ENCODE measurements at places on chromosomes 5 and 9.

GRCh38 chr9:135821733-135822373 is 85.5 kb downstream of the CAMSAP1 start:
- DNase-seq = no peak

DNA sequence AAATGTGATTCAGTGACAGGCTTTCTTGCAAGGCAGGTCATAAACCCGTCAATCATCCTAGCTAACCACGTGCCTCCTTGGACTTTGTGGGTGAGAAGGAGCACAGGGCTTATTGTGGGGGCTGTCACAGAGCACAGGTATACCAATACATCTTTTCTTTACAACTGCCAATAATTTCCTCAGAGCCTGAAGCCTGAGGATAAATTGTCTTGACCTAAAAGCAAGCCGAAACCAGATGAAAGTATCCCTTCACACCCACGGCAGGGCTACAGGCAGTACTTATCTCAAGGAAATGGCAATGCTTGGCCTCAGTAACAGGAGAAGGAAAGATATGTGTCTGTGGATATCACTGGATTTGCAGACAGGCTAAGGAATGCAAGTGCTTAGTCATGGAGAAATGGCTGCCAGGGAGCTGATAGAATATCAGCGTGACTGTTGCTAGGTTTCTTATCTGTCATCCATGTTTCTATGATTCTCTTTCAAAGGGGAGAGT is 90.3 kb upstream of the ZNF366 start:
- DNase-seq = no peak

- DNase-seq = no peak
These were observed 48.9 kb upstream of the SPIN1 start for GRCh38 chr9:88339317-88339716.

- DNase-seq = no peak
These were observed 203.1 kb upstream of the PPP1R2B start for GRCh38 chr5:156647034-156647451.

DNA sequence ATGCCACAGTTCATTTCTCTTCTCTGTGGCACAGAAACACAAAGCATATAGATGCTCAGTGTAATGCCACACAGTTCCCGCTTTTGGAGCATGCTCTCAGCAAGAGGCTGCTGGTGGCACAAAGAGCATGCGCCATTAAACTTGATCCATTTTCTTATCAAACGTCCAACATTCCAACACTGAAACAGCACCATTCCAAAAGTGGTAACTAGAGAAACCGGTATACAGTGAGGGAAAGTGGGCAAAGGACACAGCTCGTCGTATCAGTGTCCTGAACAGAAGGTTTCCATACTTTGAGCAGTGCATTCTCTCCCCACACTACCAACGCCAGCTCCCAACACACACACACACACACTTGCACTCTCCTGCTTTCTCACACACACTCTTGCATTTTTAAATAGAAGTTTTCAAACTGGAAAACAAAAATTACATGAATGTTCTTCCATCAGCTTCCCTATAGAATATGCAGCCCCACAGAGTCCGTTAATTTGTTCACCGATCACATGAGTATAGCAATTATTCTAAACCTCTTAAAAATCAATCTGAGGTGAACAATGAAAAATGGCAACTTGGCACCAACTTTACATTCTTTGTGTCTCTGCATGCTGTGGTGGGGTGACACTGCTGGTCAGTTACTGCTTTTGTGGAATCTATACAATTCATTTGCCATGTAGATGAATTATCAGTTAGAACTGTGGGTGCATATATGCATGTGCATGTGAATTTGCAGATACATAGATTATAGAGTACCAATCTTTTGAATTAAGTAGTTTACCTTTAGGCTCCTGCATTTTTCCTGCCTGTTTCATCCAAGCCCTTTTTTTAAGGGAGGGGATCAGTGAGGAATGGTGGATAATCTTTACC is 5.7 kb downstream of the NFIB start:
- DNase-seq = no peak

DNA sequence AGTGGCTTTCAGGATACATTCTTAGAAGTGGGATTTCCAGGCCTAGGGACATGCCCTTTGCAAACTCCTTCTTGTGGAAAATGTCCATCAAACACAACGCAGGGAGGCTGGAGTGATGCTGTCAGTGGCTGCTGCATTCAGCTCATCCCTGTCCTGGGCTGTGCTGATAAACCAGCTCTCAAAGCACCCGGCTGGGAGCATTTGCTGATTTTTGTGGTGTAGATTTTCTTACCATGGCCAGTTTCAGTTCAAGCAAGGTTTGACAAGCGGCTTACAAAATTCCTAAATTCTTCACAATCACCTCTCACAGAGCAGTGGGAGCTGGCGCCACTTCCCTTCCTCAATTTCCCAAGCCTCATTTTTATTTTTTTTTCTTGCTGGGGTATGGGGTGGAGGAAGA is 28.2 kb downstream of the FAM163B start:
- DNase-seq = no peak

- no peak for DNase-seq
These were observed 9.3 kb downstream of the ADCY2 start for GRCh38 chr5:7405277-7405676.

- DNase-seq = no peak
These were observed 36.2 kb downstream of the UNC5A start for GRCh38 chr5:176846335-176847140.

DNA sequence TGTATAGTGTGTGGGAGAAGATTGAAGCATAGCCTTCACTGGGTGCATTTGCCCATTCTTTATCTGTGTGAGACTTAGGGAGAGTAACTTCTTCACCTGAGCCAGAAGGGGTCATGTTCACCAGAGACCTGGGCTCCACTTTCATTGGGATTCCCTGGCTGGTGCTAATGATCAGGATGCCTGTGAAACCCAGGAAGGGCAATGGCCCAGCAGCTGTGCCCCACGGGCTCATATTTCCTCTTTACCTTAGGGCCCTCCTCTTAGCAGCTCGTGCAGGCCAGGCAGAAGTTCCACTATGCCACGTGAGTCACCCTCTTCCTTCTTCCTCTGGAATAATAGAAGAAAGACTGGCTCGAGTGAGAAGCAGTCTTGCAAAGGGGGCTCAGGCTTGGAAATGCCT is 5.0 kb downstream of the PPARGC1B start:
- no peak for DNase-seq

GRCh38 chr5:57327561-57328367 is 153.9 kb downstream of the GPBP1 start:
- no peak for DNase-seq

- no peak for DNase-seq
These were observed 72.0 kb upstream of the ENTREP1 start for GRCh38 chr9:69253057-69253456.

DNA sequence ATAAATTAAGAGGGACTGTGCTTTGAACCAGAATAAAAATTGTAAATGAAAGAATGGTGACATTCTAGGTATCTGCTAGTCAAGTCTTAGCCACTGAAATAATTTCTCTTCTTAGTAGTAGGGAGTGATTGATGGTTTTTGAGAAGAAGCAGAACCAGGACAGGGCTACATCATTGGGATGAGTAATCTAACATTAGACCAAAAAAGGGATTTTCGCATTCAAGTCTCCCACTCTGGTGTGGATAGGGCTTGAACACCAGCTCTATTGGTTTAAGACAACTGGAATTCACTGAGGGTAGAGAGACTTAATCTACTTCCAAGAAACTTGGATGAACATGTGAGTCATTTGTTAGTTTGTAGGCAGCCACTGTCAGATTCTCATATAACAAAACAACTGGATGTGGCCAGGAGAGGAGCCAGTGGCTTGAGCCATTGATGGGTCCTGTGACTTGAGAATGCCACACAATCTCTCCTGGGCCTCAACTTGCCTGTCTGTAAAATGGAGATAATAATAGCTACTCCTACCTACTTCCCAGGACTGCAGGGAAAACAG is 16.6 kb downstream of the FAT2 start:
- DNase-seq = no peak

- peak; percentile 74 for DNase-seq
These were observed 50.5 kb upstream of the EXOC3 start for GRCh38 chr5:392431-392988.

- no peak for DNase-seq
These were observed 215.6 kb downstream of the ARHGEF28 start for GRCh38 chr5:73841641-73842040.

DNA sequence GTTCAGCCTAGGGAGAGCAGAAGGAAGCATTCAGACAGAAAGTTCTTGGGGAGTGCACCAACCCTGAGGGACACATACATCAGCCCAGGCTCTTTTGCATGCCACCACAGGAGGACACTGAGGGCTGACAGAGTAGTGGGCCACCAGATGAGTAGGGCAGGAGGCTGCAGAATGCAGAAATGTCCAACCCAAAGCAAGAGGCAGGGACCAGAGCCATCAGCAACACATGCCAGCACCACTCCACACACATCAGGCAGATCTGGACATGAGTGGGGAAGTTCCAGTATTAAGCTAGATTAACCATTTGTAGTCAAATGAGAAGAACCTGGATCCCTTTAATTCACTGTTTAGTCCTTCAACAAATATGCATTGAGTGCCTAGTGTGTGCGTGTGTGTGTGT is 35.7 kb upstream of the OTULINL start:
- no peak for DNase-seq

GRCh38 chr5:145295236-145295835 is 539.8 kb downstream of the PRELID2 start:
- DNase-seq = no peak

GRCh38 chr5:154472871-154473580 is 5.0 kb downstream of the HAND1 start:
- DNase-seq = no peak

DNA sequence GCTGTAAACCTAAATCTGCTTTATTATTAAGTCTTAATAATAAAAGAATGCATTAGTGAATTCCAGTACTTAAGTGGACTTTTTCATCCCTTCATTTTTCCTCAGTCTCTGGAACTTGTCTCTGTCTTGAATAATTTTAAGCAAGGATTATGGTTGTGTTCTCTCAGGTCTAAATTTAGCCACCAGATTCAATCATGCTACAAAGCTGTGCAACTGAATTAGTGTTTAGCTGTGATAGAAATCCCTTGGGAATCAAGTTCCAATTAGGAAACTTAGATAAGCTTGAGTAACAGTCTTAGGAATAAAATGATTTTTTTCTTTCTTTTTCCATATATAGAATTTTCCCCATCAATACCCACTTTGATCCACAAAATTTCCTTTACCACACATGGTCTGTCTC is 104.3 kb downstream of the PLPPR1 start:
- no peak for DNase-seq

DNA sequence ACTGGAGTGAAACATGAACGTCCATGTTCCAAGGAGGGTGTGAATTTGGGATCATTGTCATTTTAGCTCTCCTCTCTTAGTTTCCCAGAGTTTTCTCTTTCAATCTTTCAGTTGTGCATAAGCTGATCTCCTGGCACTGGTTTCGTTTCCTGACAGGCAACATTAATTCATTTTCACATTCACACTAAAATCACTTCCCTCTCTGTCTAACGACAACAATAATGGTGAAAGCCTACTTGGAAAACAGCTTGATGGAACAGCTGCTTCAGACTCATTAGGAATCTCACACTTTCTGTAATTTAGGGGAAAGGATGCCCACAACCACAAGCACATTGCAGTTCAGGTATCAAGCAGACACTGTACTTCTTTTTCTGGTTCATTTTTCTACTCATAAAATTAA is 188.6 kb downstream of the TRIM36 start:
- DNase-seq = no peak

DNA sequence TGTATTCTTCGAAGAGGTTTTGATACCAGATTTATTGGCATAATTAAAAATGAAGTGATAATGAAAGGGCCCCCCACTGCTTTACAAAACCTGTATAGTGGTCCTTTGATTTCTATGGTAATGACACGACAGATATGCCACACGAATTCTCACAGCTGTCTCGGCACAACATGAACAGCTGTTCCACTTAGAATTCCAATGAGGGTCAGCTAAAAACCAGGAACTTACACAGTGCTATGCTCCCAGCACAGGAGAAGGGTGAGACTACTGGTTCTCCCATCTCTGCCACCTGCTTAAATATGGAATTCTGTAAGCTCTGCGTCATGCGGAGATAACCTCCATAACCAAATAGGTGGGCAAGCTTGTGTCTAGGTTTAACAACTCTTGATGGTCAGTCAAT is 183.0 kb upstream of the EFNA5 start:
- DNase-seq = no peak

GRCh38 chr9:76624391-76625048 is 139.7 kb upstream of the PCA3 start:
- DNase-seq = no peak

GRCh38 chr5:139137697-139138096 is 60.5 kb downstream of the SIL1 start:
- DNase-seq = no peak

GRCh38 chr5:152813526-152813925 is 408.4 kb upstream of the NMUR2 start:
- DNase-seq = no peak

DNA sequence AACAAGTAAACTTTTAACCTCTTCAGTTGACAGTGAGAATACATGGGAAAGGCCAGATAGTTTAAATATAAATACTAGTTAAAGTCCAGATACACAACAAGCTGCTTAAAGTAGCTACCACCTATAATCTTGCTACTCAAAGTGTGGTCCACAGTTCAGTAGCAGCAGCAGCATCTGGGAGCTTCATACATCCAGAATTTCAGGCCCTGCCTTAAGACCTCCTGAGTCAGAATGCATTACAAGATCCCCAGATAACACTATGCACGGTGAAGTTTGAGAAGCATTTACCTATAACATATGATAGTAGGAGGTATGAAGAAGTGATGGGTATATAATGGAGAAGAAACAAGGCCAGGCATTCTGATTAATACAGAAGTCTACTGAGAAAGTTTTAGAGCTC is 244.5 kb downstream of the EFNA5 start:
- no peak for DNase-seq

- DNase-seq = no peak
These were observed 290.4 kb upstream of the NR4A3 start for GRCh38 chr9:99531313-99531712.
